ENCODE measurements at places on chromosomes 5 and 9.

DNA sequence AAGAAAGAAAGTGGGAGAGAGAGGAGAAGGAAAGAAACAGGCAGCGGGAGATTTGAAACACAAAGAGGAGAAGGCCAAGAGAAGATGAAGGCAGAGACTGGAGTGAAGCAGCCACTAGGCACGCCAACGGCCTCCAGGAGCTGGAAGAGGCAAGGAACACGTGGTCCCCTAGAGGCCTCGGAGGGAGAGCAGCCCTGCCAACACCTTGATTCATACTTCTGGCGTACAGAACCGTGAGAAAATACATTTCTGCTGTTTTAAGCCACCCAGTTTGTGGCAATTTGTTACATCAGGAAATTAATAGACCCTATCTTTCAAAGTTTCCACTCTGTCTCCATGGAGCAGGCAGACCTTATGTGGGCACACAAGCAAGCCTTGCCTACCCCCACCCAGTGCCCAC lies 133.4 kb downstream of the ACTL7B start:
- H3K4me1 ChIP-seq = no peaks in the 10 kb centered on the region
- no peaks in the 10 kb centered on the region for H3K27me3 ChIP-seq
- H3K27ac ChIP-seq = no peak overlapping the region
- no peak overlapping the region for H3K4me3 ChIP-seq
- no peak for DNase-seq

GRCh38 chr5:21895766-21896350 lies 957.3 kb downstream of the CDH12 start:
- H3K27ac ChIP-seq = no peak overlapping the region
- H3K4me1 ChIP-seq = no peaks in the 10 kb centered on the region
- H3K4me3 ChIP-seq = no peak overlapping the region

GRCh38 chr5:15116996-15117395 lies 245.4 kb upstream of the ANKH start:
- H3K4me3 ChIP-seq = no peak overlapping the region
- H3K36me3 ChIP-seq = no peaks in the 10 kb centered on the region
- no peak overlapping the region for H3K27ac ChIP-seq
- no peaks in the 10 kb centered on the region for H3K27me3 ChIP-seq
- H3K4me1 ChIP-seq = no peaks in the 10 kb centered on the region

DNA sequence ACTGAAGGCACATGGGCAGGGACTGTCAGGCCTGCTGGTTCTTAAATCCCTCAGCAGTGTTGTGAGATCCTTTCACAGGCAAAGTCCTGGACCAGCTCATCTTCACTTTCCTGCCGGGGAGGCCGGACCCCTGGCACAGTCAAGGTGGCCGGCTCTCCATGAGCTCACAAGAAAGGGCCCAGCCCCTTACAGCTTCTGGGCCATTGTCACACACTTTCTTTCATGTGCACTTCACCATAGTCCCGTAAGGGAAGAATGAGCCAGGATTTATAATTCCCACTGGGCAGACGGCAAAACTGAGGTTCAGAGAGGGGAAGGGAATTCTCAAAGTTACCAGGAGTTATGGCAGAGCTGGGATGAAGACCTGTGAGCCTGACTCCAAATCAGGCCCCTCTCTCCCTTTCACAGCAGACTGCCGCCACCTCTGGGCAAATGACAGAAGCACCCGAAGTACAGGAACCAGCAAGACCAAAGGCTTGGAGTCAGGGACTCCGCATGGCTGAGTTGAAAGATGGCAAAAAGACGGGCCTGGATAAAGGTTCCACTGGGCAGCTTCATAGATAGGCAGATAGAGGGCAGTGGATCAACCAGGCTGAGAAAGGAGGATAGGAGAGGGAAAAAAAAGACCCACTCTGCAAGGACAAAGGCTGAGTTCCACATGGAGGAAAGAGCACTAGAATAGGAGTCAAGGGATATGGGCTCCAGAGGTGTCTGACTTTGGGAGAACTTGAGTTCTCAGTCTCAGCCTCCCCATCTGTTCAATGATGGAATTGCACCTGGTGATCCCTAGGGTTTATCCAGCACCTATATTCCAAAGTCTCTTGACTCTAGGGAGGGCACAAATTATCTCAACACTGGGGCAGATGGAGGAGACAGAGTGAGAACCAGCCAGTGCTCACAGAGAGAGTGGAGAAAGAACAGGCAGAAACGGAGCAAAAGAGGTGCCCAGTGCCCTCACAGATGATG lies 128.7 kb downstream of the PAX5 start:
- peaks cover 10% of the 10 kb centered on the region for H3K4me1 ChIP-seq
- H3K36me3 ChIP-seq = no peaks in the 10 kb centered on the region
- H3K27ac ChIP-seq = no peak overlapping the region
- no peak for DNase-seq
- H3K27me3 ChIP-seq = peaks cover 9% of the 10 kb centered on the region
- H3K4me3 ChIP-seq = no peak overlapping the region

DNA sequence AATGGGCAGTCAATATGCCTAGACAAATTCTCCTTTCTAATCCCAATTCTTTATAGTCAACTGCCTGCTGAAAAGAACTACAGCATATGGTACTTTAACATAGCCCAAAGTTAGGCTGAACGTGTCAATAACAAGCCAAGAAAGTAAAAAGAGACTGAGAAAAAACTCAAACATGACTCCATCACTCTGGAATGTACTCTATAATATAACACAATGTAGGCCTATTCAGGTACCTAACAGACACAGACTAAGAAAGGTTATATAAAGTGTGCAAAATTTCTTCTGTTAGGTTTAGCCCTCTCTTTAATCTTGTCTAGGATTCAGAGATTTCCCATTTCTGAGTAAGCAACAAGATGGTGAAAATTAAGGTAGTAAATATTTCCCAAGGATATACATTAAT lies 209.7 kb upstream of the PRR16 start:
- DNase-seq = no peak
- no peaks in the 10 kb centered on the region for H3K36me3 ChIP-seq
- no peaks in the 10 kb centered on the region for H3K4me1 ChIP-seq
- H3K27ac ChIP-seq = no peak overlapping the region

GRCh38 chr5:155046591-155046990 lies 33.0 kb downstream of the KIF4B start:
- H3K27me3 ChIP-seq = peaks cover 7% of the 10 kb centered on the region
- no peak overlapping the region for H3K27ac ChIP-seq
- DNase-seq = no peak

DNA sequence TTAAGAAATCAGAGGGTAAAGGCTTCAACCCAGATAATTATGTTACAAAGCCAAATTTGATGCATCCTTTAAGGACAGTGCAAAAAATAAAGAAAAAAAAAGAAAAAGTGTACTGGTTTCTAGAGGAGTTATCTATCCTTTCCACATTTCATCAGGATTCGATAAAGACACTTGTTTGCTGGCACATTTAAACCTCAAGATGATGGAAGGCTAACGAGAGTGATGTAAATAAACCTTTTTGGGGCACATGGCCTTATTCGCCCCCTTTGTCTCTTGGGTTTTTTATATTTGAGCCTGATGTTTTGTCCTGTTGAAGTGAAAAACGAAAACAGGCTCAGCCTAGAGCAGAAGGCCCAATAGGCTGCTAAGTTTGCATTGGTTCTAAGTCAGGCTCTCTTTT lies 416.5 kb downstream of the TAF11L14 start:
- H3K27me3 ChIP-seq = no peaks in the 10 kb centered on the region
- H3K4me3 ChIP-seq = no peak overlapping the region
- no peak overlapping the region for H3K27ac ChIP-seq
- no peak for DNase-seq

GRCh38 chr9:80701061-80701460 lies 988.3 kb downstream of the TLE1 start:
- DNase-seq = no peak
- no peaks in the 10 kb centered on the region for H3K27me3 ChIP-seq
- H3K27ac ChIP-seq = no peak overlapping the region
- H3K4me3 ChIP-seq = no peak overlapping the region

GRCh38 chr5:10110228-10110627 lies 139.5 kb downstream of the ATPSCKMT start:
- no peak overlapping the region for H3K4me3 ChIP-seq
- DNase-seq = no peak
- no peaks in the 10 kb centered on the region for H3K4me1 ChIP-seq
- H3K36me3 ChIP-seq = no peaks in the 10 kb centered on the region
- no peaks in the 10 kb centered on the region for H3K27me3 ChIP-seq

GRCh38 chr9:122053567-122054350 lies 39.3 kb downstream of the TTLL11 start:
- H3K36me3 ChIP-seq = no peaks in the 10 kb centered on the region
- peaks cover 8% of the 10 kb centered on the region for H3K27me3 ChIP-seq
- no peak overlapping the region for H3K27ac ChIP-seq
- H3K4me1 ChIP-seq = peaks cover 9% of the 10 kb centered on the region

- peaks cover 16% of the 10 kb centered on the region for H3K4me1 ChIP-seq
- no peaks in the 10 kb centered on the region for H3K27me3 ChIP-seq
- H3K4me3 ChIP-seq = no peak overlapping the region
- no peak overlapping the region for H3K27ac ChIP-seq
- no peak for DNase-seq
Observed at GRCh38 chr5:88230546-88231066, 38.0 kb downstream of the TMEM161B start.

GRCh38 chr9:123927625-123928532 lies 2.0 kb downstream of the DENND1A start:
- peaks cover 6% of the 10 kb centered on the region for H3K36me3 ChIP-seq
- DNase-seq = no peak
- peaks cover 29% of the 10 kb centered on the region for H3K4me1 ChIP-seq
- no peaks in the 10 kb centered on the region for H3K27me3 ChIP-seq
- H3K4me3 ChIP-seq = peak overlapping the region; percentile 80
- H3K27ac ChIP-seq = no peak overlapping the region

GRCh38 chr9:93645921-93646639 lies 69.7 kb downstream of the PHF2 start:
- no peak overlapping the region for H3K4me3 ChIP-seq
- H3K4me1 ChIP-seq = no peaks in the 10 kb centered on the region
- H3K27me3 ChIP-seq = no peaks in the 10 kb centered on the region
- no peak for DNase-seq
- H3K36me3 ChIP-seq = peaks cover 20% of the 10 kb centered on the region

DNA sequence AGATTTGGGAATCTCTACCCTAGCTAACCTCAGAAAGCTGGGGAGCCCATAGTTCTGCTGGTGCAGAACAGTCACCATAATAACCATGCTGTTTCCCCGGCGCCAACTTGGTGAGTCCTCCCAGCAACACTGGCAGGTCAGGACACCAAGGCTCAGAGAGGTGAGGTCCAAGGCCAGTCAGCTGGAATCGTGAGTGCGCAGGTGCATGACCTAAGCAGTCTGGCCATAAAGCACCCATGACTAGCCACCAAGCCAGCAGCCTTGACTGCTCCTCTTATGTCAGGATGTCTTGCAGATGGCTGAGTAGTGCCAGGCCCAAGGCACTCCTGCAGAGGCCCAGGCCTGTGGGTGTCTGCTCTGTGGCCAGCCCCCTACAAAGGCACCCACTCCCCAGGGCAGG lies 2.6 kb downstream of the RNF44 start:
- peaks cover 52% of the 10 kb centered on the region for H3K4me1 ChIP-seq
- no peaks in the 10 kb centered on the region for H3K27me3 ChIP-seq
- H3K27ac ChIP-seq = peak overlapping the region; percentile 97
- peaks cover 19% of the 10 kb centered on the region for H3K36me3 ChIP-seq
- no peak for DNase-seq

DNA sequence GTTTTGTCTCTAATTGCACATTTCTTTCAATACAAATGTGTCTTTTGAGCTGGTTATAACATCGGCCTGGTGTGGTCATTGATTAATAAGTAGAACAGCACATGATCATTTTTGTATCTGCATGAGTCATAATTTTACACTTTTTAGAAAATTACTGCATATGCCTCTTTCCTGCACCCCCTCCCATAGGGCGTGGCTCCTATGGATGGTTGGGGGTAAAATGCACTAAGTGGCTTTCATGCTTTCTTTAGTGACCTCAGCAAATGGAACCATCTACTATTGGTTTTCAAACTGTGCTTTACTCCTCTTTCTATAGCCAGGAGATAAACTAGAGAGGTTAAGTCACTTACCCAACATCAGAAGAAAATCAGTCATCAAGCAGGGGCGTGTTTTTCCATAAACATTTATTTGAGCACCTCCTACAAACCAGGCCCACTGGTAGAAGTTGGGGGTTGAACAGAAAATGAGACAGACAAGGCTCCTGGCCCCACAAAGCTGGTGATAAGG lies 3.8 kb downstream of the ANXA6 start:
- H3K27me3 ChIP-seq = no peaks in the 10 kb centered on the region
- peak overlapping the region; percentile 96 for H3K27ac ChIP-seq
- peaks cover 19% of the 10 kb centered on the region for H3K36me3 ChIP-seq
- H3K4me3 ChIP-seq = peak overlapping the region; percentile 74
- peaks cover 84% of the 10 kb centered on the region for H3K4me1 ChIP-seq

DNA sequence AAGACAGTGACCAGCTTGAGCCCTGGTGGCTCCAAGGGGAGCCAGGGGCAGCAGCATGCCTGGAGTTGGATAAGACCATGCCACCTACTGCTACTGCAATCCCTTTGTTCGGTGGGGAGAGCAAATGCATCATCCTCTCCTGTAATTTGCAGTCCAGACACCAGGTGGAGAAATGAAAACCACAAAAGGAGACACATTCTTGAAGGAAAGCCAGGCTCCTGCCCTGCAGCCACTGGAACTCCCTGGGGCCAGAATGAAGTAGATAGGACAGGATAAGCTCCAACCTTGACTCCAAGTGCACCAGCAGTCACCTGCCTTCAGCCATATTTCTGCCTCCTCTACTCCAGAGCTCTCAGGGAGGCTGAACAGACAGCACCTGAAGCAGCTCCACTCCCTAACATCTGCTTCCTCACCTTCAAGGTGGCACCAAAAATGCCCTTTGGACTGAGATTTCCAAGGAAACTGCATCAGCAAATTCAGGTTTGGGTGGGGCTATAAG lies 65.1 kb upstream of the IQGAP2 start:
- H3K36me3 ChIP-seq = no peaks in the 10 kb centered on the region
- DNase-seq = peak; percentile 36

GRCh38 chr5:122612901-122613300 lies 162.0 kb upstream of the SNX2 start:
- no peaks in the 10 kb centered on the region for H3K27me3 ChIP-seq
- H3K36me3 ChIP-seq = no peaks in the 10 kb centered on the region
- no peak overlapping the region for H3K27ac ChIP-seq
- H3K4me3 ChIP-seq = no peak overlapping the region

- DNase-seq = no peak
- no peaks in the 10 kb centered on the region for H3K4me1 ChIP-seq
- no peaks in the 10 kb centered on the region for H3K27me3 ChIP-seq
- no peak overlapping the region for H3K27ac ChIP-seq
Observed at GRCh38 chr9:6512085-6512657, 99.2 kb downstream of the UHRF2 start.

- no peaks in the 10 kb centered on the region for H3K36me3 ChIP-seq
- no peak overlapping the region for H3K4me3 ChIP-seq
- peaks cover 44% of the 10 kb centered on the region for H3K27me3 ChIP-seq
- H3K27ac ChIP-seq = no peak overlapping the region
- no peak for DNase-seq
Observed at GRCh38 chr5:64693636-64694035, 3.3 kb downstream of the SHISAL2B start.

- no peak overlapping the region for H3K27ac ChIP-seq
- H3K36me3 ChIP-seq = peaks cover 7% of the 10 kb centered on the region
- H3K27me3 ChIP-seq = no peaks in the 10 kb centered on the region
- H3K4me3 ChIP-seq = no peak overlapping the region
- peaks cover 12% of the 10 kb centered on the region for H3K4me1 ChIP-seq
- DNase-seq = no peak
Observed at GRCh38 chr5:35482167-35482755, 135.4 kb upstream of the SPEF2 start.
